ENCODE measurements at places on chromosomes 2 and 18.
A peak's percentile ranks its signal among the peaks of the same experiment; 100 is the strongest.

- DNase-seq, result no peak
These were observed 281.3 kb downstream of the STK39 start for GRCh38 chr2:167965907-167966761.

DNA sequence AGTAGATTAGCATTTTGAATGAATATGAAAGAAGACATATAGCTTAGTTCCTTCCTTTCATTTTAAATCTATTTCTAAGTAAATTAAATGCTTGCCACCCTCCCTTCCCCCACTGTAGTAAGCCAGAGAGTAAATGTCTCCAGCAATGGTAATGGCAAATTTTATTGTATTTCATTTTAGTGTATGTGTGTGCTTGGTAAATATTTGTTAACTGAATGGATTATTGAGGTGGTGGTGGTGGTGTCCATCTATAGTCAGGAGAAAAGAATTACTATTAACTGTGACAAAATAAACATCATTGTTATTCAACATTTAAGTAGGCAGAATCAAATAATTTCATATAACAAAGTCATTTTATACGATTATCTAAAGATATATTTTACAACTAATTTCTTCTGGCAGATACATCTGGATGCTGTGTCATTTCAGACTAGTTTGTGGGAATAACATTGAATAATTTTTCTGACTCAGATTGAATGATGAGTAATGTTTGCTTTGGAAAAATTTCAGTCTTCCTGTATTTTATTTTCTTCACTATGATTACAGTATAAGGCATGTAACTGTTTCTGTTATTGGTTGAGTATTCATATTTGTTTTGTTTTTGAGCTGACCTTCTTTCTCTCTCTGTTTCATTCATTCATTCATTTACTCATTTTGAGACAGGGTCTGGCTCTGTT lies 18.3 kb downstream of the ASXL3 start:
- DNase-seq, result peak; percentile 71

DNA sequence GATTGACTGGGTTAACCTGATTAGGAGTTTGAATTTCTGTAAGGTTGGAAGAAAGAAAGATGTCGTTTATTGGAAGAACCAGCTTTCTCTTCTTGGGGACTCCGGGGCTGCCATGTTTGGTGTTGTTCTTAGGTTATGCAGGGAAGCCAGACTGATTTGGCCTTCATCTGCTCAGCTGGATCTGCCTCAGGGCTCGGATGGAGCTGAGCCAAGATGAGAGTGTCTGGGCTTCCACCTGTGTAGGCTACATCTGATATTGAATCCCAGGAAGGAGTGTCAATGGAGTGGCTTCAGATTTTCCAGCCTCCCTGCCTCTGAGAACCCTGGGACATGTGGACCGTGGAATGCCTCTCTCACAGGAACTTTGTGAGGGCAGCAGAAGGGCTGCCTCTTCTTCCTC lies 126.1 kb downstream of the WDSUB1 start:
- no peak for DNase-seq

- no peak for DNase-seq
These were observed 33.1 kb downstream of the WDR7 start for GRCh38 chr18:56684277-56684676.

GRCh38 chr2:72952961-72953360 lies 35.6 kb downstream of the EMX1 start:
- DNase-seq, result no peak

DNA sequence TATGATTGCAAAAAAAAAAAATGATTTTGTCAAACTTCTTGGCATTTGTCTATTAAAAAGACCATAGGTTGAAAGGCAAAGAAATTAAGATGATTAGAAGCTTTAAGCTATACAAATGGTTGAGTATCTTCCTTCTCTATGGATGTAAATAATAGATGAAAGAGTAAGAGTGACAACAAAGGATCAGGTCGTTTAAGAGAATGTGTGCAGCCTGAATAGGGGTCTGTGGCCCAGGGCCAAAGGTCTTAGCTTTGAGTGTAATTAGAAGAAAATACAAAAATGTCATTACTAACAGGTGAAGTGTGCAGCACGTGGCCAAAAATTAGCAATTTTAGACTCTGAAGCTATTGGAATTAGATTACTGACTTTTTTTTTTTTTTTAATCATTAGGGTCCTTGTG lies 122.4 kb downstream of the GREB1L start:
- no peak for DNase-seq

- DNase-seq, result no peak
These were observed 115.1 kb upstream of the COPS8 start for GRCh38 chr2:236970656-236971010.

DNA sequence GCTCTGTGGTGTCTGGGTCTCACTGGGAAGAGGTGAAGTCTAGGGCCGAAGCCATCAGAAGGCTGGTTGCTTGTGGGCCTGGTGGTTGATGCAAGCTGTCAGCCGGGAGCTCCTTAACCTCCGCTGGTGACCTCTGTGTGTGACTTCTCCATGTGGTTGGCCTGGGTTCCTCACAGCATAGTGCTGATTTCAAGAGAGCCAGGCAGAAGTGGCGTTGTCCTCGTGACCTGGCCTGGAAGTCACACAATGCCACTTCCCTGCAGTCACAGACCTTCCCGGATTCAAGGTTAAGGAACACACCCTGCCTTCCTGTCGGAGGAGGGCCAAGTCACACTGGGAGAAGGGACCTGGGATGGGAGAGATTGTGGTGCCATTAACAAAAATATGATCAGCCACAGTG lies 303.7 kb upstream of the HS6ST1 start:
- no peak for DNase-seq

- no peak for DNase-seq
These were observed 9.9 kb downstream of the DNMT3A start for GRCh38 chr2:25331686-25332365.

DNA sequence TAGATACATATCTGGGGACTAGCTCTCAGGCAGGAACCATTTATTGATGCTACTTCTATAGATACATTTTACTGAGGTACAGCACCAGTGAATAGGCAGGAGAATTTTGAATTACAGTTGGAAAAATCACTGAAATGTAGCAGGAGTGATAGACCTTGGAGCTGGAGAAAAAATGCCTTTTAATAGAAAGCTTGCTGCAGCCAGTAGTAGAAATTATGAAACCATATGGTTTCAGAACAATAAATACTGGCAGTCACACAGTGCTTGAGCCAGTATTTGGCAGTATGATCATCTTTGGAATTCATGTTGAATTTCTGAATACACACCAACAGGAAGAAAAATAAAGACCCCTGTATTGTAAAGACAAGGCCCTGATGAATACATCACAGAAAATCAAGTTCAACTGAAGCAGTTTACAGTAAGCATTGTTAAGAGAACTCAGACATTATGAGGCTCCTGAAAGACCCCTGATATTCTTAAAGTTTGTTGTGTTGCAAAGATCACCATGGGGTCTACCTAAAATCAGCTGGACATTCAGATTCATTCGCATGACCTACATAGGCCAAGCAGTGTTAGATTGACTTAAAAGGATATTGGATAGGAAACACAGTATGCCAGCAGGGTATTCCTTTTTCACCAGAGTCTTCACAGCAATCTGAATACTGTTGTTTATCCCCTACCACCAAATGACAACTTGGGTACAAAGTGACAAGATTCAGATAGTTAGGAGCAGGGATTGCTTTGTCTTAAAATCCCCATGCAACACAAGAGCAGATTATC lies 139.0 kb downstream of the EHBP1 start:
- DNase-seq, result no peak

DNA sequence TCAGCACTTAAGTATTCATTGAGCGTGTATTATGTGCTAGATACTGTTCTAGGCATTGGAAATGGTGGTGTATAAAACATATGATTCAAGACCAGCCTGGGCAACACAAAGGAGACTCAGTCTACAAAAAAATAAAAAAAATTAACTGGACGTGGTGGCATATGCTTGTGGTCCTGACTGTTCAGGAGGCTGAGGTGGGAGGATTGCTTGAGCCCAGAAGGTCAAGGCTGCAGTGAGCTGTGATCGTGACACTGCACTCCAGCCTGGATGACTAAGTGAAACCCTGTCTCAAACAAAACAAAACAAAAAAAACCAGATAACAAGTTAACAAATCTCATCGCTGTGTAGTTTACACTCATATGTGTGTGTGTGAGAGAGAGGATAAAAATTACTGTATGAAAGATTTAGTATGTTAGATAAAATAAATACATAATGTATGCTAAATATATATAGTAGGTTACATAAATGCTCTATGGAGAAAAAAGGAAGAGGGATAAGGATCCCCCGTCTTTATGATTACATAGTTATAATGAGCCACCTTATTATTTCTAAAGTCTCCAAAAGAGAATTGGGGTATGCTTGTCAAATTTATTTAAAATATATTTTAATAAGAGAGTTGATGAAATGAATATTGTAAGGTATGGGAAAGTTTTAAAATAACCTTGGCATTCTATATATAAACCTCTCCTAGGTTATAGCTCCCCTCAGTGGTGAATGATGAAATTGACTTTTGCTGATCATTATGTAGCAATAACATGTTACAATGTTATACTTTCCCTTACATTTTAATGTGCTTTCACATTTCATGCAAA lies 69.2 kb downstream of the EHBP1 start:
- DNase-seq, result peak; percentile 61

DNA sequence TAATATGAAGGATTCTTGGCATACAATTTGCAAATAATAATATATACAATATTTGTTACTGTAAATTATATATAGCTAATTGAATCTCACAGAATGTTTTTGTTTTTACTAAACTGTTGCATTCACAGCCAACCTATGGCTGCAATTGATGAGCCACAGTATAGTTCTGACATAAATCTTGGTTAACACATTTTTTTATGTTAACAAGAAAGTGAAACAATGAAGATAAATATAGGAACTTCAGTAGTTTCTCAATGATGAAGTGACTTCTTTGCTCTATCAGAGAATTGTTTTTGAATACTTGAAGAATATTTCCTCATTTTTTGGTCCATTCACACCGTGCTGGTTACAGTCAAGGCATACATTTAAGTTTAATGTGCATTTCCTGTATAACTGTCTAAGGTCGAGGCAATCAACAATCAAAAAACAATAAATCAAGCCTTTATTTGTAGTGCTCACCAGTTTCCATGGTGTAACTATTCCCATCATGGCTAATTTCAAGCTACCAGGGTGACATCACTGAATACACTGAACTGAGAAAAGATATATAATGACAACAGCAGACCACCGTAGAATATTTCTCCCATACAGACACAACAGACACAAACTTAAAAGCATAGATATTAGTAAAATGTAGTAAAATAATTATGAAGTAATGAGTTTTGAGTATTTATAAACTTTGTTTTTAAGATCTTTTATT lies 12.9 kb upstream of the ETAA1 start:
- DNase-seq, result no peak

DNA sequence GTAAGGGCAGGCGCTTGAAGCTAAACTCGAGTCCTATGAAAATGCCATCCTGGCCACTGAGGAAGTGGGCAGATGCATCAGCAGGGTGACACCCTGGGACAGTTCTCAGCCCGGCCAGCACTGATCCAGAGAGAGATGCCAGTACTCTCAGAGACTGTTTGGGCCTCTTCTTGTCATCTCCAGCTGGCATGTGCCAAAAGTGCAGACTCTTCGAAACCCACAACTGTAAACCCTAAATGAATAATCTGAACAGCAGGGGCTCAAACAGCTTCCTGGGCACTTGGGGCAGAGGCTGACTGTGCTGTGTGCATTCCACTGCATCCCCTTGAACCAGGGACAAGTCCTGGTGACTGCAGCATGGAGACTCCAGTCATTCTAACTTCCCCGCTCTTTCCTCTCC lies 204.2 kb upstream of the SMAD2 start:
- no peak for DNase-seq

GRCh38 chr2:219049282-219049681 lies 8.0 kb upstream of the CFAP65 start:
- DNase-seq, result no peak

- DNase-seq, result no peak
These were observed 112.5 kb downstream of the EFEMP1 start for GRCh38 chr2:55811048-55811447.

DNA sequence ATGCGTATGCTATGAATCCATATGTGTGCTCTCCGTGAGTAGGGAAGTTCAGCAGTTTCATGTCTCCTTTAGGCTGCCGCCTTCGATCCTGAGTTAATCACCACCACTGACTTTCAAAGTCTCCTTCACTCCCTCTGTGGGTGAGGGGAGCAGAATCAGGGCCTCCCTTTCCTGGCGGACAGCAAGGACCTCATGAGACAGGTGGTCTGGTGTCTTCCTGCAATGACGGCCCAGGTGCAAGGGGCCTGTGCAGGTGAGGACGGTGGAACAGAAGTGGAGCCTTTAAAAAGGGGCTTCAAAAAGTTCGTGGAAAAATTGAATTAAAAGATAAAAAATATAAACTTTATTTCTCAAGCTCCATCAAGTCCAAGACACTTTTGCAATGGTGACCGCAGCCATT lies 222.6 kb downstream of the TWIST2 start:
- no peak for DNase-seq

- no peak for DNase-seq
These were observed 15.8 kb downstream of the M1AP start for GRCh38 chr2:74632209-74632938.

DNA sequence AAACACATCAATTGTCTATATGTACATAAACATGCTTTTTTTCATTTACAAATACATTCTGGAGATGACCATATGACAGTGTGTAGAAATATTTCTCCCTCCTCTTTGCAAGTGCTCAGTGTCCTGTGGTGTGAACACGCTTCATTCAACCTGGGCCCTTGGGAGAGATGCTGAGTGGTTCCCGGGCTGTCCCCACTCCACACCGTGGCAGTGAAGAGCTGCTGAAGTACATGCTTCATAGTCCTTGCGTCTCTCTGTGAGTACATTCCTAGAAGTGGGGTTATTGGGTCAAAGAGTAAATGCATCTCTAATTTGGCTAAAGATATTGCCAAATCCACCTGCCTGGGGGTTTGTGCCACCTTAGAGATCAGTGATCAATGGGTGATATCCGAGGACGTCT lies 6.5 kb upstream of the GPR35 start:
- no peak for DNase-seq

- no peak for DNase-seq
These were observed 362.5 kb upstream of the TNP1 start for GRCh38 chr2:217222309-217222910.

DNA sequence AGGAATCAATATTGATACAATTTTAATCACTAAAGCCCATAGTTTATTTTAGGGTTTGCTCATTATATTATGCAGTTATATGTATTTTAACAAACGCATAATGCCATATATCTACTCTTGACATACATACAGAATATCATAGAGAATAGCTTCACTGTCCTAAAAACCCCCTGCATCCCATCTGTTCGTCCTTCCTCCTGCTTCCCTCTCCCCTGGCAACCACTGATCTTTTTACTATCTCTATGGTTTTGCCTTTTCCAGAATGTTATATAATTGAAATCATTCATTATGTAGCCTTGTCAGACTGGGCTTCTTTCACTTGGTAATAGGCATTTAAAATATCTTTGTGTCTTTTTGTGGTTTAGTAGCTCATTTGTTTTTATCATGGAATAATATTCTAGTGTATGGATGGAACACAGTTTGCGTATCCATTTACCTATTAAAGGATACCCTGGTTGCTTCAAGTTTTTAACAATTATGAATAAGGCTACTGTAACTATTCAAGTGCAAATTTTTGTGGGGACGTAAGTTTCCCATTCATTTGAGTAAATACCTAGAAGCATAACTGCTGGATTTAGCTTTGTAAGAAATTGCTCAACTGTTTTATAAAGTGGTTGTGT lies 801.6 kb upstream of the GCFC2 start:
- no peak for DNase-seq
